ENCODE measurements at places on chromosomes 1 and 21.

- DNase-seq: no peak
Observed at GRCh38 chr21:16324630-16325029, 594.8 kb downstream of the USP25 start.

- DNase-seq: no peak
Observed at GRCh38 chr1:27391511-27392095, 819 bp upstream of the GPR3 start.

DNA sequence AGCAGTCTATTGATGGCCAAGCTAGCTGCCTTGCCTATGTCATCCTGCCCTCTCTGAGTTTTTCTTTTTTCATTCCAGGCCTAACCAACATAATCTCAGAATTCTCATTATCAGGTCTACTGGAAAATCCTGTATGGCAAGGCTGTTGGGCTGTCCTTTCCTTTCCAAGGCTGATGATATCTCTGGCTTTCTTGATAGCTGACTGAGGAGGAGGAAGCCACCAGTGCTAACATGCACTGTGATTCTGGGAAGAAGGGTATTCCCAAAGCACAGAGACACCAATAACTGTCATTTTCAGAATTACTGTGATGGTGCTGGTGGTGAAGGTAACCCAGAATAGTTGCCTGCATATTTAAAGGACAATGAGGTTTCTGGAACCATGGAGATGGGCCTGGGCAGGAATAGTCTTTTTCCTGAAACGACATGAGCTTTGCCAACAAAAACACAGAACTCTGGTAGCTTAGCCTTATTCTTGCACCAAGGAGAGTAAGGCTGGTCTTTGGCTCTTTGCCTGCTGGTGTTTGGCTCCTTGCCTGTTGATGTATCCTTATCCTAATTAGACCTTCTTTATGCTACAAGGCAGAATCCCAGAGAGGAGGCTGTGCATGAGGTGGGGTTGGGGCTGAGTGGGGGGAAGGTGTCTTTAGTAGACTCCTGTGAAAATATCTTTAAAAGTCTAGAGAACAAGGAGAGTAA is 157.4 kb downstream of the TNFSF18 start:
- no peak for DNase-seq

DNA sequence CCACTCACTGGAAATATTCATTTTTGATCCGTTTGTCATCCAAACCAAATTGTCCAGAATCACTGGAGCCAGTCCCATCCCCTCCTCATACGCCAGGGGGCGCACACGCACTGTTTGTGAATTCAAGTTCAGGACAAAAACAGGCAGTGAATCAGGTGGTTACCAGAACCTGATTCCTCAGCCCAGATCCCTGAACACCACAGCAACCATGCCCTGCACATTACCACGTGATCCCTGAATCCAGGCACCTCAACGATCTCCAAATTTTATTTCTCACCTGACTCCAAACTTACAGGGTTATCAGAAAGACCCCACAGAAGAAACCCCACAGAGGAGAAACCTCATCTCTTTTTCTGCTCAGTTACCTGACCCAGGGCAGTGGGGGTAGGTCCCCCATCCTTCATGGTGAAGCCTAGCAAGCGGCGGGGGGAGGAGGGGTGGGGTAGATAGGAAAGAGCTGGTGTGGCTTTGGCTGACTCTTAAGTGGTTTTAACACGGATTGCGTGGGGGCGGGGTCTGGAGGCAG is 1.4 kb upstream of the PTPRF start:
- peak; percentile 99 for DNase-seq

- DNase-seq: no peak
Observed at GRCh38 chr1:180092931-180093650, 61.6 kb upstream of the QSOX1 start.

- DNase-seq: no peak
Observed at GRCh38 chr21:25722631-25723030, 12.1 kb downstream of the ATP5PF start.

DNA sequence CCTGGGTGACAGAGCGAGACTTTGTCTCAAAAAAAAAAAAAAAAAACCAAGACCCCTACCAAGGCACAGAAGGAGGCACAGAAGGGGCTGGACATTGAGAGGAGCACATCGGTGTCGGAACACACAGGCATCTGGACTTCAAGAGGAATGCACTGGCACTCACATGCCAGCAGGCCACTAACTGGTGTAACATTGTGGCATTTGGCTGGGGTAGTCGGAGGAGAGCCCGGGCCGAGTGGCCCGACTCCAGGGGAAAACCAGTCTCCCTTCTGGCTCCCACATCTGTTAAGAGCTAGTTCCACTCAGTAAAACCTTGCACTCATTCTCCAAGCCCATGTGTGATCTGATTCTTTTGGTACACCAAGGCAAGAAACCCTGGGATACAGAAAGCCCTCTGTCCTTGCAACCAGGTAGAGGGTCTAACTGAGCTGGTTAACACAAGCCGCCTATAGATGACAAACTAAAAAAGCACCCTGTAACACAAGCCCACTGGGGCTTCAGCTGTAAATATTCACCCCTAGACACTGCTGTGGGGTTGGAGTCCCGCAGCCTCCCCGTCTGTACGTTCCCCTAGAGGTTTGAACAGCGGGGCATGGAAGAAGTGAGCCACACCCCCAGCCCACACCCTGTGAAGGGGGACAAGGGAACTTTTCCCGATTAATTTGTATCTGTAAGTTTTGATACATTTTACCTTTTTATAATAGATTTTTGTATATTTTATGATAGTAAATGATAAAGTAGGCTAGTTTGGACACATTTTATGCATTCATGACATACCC is 17.2 kb upstream of the AKIRIN1 start:
- no peak for DNase-seq

DNA sequence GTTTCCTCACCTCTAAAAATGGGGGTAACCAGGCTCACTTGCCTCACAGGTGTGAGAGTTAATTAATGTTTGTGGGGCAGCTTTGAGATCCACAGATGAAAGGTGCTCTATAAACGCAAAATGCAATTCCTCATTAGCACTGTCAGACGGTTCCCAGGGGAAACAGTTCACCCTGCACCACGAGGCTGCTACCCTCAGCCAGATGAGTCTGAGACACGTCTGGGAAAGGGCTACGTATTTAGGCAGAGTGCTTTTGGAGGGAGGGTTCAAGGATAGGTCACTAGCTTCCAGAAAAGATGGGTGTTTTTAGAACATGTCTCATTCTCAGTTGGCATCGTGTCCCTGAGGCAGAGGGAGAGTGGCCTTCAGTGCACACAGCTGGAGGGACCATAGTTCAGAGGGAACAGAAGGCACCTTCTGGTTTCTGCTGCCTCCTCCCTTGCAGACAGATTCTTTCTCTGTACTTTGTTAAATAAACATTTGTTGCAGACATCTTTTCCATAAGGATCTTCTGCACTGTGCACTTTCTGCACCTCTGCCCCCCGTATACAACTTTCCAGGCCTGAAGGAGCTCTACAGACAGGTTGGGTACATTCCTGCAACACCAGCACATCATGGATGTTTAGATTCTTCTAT is 139.9 kb downstream of the CLIC6 start:
- DNase-seq: no peak

- DNase-seq: no peak
Observed at GRCh38 chr21:29939104-29939923, 482 bp downstream of the GRIK1 start.

GRCh38 chr1:168603501-168604110 is 27.2 kb downstream of the XCL1 start:
- DNase-seq: peak; percentile 79

- DNase-seq: no peak
Observed at GRCh38 chr1:58441699-58442098, 104.8 kb downstream of the OMA1 start.

GRCh38 chr1:223199094-223199647 is 56.1 kb upstream of the TLR5 start:
- DNase-seq: no peak

DNA sequence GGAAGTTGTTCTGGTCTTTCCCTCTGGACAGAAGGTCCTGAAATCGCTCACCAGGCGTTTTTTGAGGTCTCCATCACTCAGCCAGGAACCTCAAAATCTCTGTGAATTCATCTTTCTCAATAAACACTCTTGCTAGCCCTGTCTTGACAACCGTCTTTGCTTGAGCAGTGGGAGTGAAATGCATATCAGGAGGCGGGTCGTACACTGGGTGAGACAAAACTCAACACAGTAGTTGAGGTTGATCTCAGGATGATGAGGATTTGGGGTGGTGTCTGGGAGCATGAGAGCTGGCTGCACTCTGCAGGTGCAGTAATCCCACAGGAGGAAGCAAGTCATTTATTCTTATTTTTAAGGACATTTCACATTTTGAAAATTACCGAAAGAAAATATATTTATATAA is 1.9 kb downstream of the GPR25 start:
- no peak for DNase-seq

GRCh38 chr1:227094249-227094966 is 154.3 kb downstream of the COQ8A start:
- DNase-seq: no peak

DNA sequence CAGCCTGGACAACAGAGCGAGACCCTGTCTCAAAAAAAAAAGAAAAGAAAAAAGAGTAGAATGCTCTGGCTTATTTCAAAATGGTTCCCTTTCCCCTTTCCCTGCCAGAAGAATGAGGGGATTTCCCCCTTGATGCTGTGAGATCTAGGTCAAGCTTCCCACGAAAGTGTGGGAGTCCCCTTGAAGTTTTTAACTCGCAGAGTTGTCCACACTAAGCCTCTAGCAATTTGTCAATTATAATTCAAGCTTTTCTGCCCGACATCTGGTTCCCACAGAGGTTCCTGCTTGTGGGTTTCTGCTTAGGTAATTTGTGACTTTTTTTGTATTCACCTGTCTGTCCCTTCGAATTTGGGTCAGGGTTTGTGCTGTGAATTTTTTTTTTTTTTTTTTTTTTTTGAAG is 62.8 kb downstream of the ZFYVE9 start:
- no peak for DNase-seq

GRCh38 chr1:237736372-237737029 is 154.2 kb downstream of the ZP4 start:
- DNase-seq: no peak

DNA sequence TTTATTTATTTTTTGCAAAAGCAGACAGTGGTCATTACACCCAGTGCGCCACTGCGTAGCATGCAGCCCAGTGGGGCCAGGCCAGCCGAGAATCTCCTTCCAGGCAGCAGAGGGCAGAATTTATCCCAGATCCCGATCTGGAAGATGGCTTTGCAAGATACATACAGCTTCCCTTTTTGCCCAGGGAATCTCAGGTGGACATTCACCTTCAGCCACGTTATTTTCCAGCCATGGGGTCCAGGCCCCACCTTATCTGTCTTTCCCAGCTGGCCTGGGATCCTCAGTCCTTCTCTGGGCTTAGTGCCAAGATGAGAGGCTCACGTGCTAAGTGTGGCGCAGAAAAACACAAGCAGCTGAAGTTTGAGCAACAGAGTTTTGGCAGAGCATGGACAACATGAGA is 123.6 kb downstream of the AJAP1 start:
- DNase-seq: no peak

- no peak for DNase-seq
Observed at GRCh38 chr1:116122955-116123757, 12.0 kb downstream of the MAB21L3 start.

DNA sequence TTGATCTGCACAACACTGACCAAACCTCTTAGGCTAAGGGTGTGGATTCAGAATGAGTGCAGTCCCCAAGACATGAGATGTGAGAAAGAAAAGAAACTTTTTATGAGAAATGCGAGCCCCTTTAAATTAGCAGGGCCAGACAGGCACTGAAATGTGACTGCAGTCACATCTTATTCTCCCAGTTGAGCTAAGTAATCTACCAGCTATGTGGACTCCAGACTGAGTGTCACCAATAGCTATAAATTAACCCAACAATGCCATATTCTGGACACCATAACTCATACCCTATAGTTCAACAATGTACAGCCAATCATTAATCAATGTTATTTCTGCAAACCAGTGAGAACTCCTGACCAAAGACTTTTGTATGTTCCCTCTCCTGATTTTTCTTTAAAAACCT is 153.2 kb downstream of the COQ8A start:
- DNase-seq: no peak

- DNase-seq: no peak
Observed at GRCh38 chr1:19087737-19088594, 122.1 kb downstream of the UBR4 start.

- DNase-seq: no peak
Observed at GRCh38 chr21:45912611-45913417, 68.8 kb upstream of the COL6A1 start.

DNA sequence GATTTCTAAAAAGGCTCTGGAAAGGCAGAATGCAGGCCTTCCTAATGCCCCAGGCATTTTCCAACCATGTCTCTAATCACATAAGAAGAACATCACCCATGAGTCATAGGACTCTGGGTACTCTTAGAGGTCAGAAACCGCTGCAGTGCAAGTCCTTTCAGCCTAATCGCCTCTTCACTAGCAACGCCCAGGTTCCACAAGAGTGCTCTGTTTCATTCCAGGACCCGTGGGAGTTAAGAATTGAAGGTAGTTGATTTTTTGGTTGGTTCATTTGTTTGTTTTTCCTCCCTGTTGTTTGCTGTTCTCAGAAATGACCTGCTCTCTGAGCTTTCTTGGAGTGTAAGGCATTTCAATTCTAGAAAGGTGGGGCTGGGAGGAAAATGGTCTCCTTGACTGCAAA is 123.2 kb downstream of the NR5A2 start:
- DNase-seq: no peak

GRCh38 chr1:154812877-154813276 is 57.2 kb downstream of the KCNN3 start:
- DNase-seq: no peak

DNA sequence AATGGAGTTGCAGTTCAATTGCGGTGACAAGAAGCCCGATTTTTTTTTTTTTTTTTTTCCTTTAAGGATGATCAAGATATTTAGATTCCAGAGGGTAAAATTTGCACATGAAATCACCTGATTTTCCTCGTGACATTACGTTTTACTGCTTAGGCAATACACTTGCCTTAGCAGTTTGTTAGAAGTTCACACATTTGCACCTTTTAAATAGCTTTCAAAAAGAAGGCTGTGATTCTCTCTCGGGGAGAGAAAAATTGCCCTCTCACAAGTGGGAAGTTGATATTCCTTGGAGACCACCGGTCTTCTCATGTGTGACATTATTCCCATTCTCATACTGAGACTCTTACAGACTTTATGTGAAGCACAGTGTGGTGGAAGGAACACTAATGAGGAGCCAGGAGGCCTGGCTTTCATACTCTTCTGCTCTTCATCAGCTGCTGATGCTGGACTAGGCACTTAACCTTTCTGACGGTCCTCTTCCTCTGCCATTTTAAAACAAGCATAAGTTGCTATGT is 69.8 kb upstream of the HSPA13 start:
- no peak for DNase-seq

DNA sequence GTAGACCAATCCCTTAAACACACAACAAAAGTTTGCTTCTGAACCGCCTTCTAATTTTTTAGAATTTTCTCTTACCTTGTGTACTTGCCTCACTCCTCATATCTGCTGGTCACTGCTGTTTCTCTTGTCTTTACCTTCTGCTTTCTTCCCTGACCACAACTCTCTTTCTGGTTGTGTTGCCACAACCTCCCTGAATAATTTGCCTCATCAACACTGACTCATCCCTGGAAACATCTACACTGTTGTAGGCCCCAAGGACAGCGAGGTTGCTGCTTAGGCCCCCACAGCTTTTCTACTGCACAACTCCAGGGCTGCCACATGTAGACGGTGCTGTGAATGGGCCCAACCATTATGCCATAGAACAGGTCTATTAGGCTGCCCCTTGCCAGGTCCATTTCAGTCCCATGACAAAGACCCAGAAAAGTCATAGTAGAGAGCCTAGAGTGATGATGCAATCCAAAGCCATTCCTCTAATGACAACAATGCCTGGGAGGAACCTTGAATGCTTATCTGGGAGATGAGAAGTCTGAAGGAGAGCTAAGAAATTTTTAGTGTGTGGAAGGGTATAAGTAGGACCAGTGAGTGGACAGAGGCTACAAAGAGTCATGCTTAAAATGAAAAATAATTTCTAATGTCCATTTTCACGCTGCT is 36.6 kb upstream of the LCE5A start:
- no peak for DNase-seq

All from NCI-H510A (cell line).